Frontal cortex (tissue), 4 donors: ENCODE measurements at places on chromosomes 6 and 20. TPM values are rescaled to one million over a fixed set of nuclear protein-coding genes. Genes with fewer than 3 reads are reported as not detected.

DNA sequence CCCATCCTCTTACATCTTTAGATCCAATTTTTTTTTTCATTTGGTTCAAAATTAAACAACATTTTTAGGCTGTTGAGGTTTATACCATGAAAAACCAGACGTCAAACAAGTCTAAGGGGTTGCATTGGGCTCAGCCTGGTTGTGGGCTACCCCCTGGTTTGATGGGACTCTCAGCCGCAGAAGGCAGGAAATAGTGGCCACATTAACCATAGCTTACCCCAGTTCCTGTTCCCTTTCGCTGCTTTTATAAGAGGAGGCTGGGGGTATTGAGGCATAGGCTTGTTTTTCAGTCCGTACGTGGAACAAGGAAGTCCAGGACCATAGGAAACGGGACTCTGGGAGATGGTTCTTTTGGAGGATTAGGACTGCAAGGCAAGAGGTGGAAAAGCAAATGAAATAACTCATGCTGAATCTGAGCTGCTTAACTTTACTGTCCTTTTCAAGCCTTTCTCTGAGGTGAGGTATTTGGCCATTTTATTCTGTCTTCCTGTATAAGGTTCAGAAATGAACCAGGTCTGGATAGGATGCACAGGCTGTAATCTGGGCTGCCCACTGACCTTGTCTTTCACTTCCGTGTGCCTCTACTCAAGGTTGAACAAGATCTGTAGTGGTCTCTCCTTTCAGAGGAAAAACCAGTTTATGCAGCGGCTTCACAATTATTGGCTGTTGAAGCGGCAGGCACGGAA, 7.7 kb downstream of the BRPF3 start:
- DNase-seq, result no peak

GRCh38 chr6:28943223-28943556, 19.4 kb upstream of the TRIM27 start:
- no peak for DNase-seq

GRCh38 chr6:147528511-147529145, 20.1 kb downstream of the SAMD5 start:
- DNase-seq, result no peak

GRCh38 chr6:142255785-142256184, 46.0 kb upstream of the ADGRG6 start:
- DNase-seq, result no peak

- no peak for DNase-seq
These were observed 462.8 kb downstream of the CDC5L start for GRCh38 chr6:44850312-44850711.

The SNAI1 gene
- not detected for total RNA-seq

The ARFGEF3 gene
- 37.1 TPM for total RNA-seq
